ENCODE measurements at places on chromosomes 11 and 22.

DNA sequence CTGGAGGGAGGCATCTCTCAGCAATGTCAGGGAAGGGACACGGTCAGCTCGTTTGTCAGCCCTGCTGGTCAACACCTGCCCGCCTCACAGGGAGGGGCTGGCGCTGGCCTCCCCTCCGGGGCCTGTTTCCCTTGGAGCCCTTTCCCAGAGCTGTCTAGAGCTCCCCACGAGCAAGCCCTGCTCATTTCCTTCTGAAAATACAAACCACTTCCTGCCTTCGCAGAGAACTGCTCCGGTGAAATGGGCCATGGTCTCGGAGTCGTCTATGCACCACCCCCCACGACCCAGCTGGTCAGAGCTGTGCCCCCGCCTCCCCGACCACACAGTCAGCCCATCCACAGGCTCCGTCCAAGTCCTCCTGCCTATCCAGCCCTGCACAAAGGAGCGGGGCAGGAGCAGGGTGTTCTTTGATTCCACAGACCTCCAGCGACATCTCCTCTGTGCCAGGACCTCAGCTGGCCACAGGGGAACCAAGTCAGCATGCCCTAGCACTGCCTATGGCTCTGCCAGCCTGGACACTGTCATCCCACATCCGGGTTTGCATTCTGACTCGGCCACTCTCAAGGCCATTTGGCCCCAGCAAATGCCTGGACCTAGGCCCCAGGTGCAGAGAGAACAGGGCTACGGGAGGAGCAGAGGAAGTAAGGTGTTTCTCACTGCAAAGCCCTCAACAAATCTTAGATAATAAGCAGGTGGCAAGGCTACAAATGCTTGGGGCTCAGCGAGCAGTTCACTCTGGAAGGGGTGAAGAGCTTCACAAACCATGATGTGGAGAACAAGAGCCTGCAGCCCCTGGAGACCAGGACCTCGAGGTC, 82.1 kb upstream of the WNT11 start:
- no peak for DNase-seq

- no peak for DNase-seq
Measured at GRCh38 chr11:26909991-26910591, 83.8 kb upstream of the FIBIN start.

- no peak for DNase-seq
Measured at GRCh38 chr11:115919341-115920091, 415.3 kb upstream of the CADM1 start.

- DNase-seq, result no peak
Measured at GRCh38 chr22:43926349-43926710, 2.7 kb downstream of the PNPLA3 start.

DNA sequence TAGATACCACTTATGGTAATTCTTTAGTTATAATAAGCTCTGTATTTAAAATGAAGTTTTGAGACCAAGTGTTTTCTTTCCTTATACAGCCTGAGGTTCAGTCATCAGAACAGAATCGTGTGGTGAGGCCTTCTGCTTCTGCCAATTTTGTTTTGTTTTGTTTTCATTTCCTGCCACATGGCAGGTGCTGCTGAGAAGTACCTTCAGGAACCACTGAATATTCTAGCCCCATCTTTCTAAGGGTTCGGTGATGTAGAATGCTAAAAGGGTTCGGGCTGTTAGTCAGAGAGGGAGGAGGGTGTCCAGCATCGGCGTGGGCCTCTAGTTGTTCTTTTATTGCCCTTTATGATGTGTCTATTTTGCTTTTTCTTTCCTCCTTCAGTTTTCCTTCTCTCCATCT, 25.8 kb downstream of the TNRC6B start:
- no peak for DNase-seq

DNA sequence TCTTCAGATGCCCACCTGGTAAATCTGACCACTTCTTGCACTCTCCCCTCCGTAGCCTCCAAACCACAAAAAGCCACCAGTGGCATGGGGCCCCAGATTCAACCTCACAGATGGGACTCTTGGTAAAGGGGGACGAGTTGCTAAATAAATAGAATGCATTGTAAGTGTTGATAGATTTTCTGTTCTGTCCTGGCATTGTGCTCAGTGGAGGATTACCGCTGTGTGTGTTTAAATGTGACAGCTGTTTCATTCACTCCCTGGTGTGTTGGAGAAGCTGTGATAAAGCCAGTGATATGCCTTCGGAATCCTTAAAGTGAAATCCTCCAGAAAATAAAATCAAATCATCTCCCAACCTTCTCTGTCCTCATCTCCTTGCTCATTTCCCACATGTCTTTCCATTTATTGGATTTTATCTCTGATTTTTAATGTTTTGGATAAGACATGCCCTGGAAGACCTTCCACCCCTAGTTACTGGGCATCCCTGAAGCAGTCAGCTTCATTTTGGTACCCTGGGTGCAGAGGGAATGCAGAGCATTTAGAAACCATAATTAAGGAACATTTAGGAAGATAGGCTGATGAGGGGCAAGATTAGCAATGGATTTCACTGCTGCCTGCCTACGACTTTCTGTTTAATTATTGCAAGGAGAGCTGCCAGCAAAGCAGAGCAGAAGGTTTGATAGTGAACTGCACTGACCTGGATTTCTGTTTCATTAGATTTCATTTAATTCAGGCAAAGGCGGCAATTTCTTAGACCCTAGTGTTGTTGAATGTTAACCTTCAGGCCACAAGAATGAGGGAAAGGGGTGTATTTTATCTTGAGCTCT, 460.9 kb upstream of the KIRREL3 start:
- no peak for DNase-seq

DNA sequence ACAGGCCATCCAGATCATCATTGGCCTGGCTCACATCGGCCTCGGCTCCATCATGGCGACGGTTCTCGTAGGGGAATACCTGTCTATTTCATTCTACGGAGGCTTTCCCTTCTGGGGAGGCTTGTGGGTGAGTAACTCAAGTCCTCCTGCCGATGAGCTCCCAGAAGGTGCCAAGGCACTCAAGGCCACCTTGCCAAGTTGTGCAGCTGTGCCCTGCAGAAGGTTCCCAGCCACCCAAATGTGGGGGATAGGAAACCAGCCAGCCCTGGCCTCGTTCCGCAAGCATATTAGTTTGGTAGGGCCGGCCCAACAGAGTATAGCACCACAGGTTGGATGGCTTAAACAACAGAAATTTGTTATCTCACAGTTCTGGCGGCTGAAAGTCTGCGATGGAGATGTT, 4.0 kb downstream of the MS4A8 start:
- DNase-seq, result no peak

GRCh38 chr11:102950622-102951081, 4.9 kb downstream of the MMP13 start:
- DNase-seq, result no peak

DNA sequence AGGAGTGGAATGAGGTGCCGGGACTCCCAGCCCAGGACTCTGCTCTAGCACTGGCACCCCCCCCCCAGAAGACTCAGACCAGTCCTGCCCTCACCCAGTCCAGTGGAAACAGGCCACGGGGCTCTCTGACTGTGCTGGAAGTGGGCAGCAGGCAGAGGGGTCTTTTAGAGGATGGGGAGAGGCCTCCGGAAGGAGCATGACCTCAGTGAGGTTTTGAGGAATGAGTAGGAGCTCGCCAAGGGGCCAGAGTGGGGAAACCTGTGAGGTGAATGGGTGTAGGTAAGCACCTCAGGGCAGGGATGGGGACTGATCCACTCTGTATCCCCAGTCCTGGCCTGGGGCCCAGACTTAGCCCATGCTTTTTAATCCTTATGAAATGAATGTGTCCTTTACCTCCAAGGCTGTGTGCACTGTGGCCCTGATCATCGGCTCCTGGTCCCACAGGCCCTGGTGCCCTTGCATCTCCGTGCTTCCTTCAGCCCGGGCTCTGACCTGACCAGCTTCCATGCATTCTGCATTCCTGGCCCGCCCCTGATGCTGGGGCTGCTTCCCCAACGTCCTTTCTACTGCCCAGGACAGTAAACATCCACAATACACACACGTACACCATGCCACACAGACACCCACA, 24.4 kb upstream of the RFPL3 start:
- DNase-seq, result no peak

GRCh38 chr11:20156280-20156875, 3.9 kb downstream of the DBX1 start:
- no peak for DNase-seq

DNA sequence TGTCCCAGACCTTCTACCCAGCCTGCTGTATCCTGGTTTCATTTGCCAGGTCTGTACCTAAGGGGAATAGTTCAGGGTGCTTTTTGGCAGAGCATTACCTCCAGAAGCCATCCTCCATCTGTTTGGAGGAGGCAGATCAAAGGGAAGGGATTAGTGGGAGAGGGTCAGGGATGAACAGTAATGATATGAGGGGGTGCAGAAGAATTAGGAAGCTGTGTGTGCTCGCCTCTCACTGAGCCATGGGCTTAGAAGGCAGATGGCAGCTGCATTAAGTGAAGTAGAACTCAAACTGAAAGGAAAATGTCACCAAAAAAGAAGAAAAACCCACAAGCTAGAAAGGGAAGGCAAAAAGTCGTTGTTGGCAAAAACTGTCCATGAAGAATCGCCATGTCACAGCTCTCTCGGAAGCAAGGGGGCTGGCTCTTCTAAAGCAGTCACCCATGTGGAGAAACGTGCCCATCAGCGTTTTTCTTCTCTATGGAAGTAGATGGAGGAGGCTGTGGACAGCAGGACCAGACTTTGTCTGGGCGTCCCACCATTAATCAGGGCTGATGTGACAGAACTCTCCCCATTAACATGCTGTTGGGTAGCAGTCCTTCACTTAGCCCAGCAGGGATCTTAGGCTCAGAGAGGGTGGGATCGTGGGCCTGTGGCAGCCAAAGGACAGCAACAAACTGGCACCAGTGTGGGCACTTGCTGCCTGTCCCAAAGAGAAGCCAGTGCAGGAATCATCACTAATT, 46.8 kb downstream of the CEP164 start:
- DNase-seq, result no peak

- no peak for DNase-seq
Measured at GRCh38 chr11:127233998-127234397, 233.4 kb upstream of the KIRREL3 start.

DNA sequence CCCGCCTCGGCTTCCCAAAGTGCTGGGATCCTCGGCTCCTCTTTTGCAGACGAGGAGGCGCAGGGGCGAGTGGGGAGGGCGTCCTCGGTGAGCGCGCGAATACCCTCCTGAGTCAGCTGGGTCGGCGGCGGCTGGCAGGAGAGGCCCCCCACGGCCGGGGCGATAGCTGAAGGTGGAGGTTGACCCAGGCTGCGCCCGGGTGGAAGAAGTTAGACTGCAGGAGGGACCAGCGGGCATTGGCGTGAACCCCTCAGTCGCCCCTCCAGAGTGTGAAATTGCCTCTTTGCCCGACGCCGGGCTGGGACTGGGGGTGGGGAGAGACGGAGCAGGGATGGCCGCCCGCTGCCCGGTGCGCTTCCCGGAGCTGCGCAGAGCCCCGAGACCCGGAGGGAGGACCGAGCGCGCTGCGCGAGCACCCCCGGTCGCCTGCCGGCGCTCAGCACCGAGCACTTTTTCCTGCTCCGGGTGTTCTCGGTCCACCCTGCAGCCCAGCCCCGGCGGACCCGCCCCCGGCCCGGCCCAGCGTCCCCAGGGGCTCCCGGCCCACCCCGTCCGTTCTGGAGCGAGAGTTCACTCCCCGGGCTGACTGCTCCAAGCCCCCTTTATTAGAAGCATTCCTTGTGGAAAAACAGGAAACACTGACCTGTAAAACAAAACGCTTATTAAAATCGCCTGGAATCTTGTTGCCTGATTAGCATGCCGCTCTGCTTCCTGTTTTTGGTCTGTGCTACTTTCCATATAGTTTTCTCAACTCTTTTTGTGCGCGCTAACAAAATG, 13.7 kb upstream of the CPT1A start:
- DNase-seq, result no peak

GRCh38 chr11:62554387-62555167, 8.0 kb upstream of the AHNAK start:
- no peak for DNase-seq

DNA sequence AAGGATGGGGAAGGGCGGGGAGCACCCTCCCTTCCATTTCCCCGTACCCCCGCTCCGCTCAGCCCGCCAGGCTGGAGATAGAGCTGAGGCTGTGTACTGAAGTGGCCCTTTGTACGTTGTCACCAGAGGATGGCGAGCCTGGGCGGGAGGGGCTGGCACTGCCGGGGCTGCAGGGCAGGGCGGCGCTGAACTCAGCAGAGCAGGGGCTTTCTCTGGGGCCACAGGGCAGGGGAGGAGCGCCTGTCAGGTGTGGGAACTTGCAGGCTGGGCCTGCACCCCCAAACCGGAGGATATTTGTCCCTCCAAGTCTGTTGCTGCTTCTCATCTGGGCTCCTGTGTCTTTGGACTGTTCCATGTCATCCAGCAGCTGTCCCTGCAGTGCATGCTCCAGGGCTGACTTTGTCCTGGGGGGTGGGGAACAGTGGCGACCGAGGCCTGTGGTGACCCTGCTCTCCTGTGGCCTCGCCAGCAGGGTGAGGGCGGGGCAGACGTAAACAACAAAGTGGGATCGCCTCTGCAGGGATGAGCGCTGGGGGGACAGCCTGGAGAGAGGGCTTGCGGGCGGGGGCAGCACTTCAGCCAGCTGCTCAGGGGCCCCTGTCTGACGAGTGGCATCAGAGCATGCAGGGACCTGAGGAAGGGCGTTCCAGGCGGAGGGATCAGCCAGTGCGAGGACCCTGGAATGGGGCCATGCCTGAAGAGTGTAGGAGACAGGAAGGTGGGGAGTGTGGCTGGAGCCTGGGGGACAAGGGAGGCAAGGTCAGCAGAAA, 13.1 kb downstream of the MGAT3 start:
- DNase-seq, result no peak

- DNase-seq, result no peak
Measured at GRCh38 chr11:14774721-14775120, 117.3 kb downstream of the CYP2R1 start.

DNA sequence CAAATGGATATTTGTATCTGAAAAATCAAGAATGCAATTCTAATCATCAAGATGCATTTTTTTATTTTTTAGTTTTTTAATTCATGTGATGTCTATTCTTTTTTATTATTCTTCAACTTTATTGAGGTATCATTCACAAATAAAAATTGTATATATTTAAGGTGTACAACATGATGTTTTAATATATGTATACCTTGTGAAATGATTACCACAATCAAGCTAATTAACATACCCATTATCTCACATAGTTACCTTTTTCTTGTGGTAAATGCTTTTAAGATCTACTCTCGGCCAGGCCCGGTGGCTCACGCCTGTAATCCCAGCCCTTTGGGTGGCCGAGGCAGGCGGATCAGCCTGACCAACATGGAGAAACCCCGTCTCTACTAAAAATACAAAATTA, 3.7 kb downstream of the HBB start:
- no peak for DNase-seq

- DNase-seq, result no peak
Measured at GRCh38 chr11:116958246-116958645, 120.8 kb upstream of the APOA1 start.

DNA sequence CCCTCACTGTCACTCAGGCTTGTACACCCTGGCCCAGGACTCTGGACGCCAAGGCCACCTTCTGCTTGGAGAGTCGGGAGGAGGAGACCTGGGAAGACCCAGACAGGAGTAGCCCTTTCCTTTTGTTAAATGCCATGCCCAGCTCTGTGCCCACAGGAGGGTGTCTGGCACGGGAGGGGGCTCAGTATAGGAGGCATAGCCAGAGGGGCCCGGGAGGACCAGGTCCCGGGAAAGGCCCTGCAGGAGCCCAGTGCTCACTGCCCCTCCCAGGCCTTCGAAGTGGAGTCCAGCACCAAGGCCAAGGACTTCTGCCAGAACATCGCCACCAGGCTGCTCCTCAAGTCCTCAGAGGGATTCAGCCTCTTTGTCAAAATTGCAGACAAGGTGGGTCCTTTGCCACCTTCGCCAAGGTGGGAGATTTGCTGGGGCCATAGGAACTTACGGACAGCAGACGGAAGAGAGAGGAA, 79.0 kb downstream of the MYO7A start:
- no peak for DNase-seq

Data from smooth muscle cell of the brain vasculature (primary cell).